ENCODE measurements at places on chromosomes 1 and 21.

DNA sequence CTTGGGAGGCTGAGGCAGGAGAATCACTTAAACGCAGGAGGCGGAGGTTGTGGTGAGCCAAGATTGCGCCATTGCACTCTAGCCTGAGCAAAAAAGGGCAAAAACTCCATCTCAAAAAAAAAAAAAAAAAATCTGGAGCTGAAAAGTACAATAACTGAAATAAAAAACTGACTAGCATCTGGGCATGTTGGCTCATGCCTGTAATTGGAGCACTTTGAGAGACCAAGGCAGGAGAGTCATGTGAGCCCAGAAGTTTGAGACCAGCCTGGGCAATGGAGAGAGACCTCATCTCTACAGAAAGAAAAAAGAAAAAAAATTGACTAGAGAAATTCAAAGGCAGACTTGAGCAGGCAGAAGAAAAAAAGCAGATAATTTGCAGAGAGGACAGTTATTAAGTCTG, 18.1 kb downstream of the CLDN19 start:
- DNase-seq: no peak

DNA sequence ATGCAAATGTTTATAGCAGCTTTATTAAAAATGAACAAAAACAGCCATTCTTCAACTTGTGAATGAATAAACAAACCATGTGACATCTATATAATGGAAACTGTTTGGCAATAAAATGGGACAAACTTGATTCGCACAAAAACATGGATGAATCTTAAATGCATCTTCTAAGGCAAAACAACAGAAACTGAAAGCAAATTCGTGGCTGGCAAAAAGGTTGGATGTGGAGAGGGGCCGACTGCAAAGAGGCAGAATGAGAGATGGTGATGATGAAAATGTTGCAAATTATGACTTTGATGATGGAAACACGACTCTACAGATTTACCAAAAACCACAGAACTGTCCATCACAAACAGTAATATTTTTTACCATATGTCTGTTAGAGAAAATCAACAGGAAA, 327.0 kb upstream of the NR5A2 start:
- DNase-seq: no peak

DNA sequence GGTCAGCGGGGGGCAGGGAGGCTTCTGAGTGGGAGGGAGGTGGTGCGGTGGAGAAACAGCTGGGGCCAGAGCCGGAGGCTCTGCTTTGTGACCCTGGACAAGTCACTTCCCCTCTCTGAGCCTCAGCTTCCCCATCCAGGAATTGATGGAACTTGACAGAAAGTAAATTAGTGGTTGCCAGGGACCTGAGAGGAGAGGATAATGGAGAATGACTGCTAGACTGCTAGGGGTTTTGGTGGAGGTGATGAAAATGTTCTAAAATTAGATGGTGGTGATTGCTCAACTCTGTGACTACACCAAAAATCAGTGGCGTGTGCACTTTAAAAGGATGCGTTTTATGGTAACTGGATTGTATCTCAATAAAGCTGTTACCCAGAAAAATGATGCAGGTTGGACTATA, 100.9 kb downstream of the ARHGEF10L start:
- DNase-seq: no peak

- DNase-seq: no peak
Observed at GRCh38 chr1:203598752-203599151, 27.9 kb upstream of the ATP2B4 start.

DNA sequence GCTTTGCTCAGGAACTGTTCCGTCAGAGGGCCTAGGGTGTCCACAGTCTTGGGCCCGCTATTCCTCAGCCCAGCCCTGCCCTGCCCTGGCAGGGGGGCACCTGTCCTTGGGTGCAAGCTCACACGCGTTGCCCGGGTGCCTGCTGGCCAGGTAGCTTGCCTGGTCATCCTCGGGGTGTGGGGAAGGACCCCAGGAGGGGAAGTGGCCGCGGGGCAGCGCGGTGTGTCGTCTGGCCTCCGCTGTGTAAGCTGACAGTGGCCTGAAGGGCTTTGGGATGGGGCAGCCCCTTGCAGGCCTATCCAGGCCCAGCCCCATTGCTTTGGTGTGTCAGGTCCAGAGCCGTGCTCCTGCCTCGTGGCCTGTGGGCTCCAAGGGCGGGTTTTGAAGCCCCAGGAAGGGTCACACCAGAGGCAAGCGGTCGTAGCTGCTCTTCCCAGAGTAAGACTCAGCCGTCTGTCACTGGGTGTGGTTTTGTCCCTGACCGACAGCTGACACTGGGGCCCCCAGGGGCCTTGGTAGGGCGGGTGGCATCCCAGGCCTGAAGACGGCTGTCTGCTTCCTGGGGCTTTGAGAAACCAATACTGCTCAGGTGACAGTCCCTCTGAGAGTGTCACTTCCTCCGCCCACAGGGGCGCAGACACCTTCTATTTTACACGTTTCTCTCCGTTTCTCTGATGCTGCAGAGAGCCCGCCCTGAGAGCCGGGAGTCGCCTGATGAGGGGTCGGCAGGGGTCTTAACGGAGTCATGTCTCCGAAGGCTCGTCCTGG, 72.1 kb downstream of the SKI start:
- no peak for DNase-seq

GRCh38 chr1:197017558-197018146, 40.3 kb downstream of the CFHR5 start:
- no peak for DNase-seq

DNA sequence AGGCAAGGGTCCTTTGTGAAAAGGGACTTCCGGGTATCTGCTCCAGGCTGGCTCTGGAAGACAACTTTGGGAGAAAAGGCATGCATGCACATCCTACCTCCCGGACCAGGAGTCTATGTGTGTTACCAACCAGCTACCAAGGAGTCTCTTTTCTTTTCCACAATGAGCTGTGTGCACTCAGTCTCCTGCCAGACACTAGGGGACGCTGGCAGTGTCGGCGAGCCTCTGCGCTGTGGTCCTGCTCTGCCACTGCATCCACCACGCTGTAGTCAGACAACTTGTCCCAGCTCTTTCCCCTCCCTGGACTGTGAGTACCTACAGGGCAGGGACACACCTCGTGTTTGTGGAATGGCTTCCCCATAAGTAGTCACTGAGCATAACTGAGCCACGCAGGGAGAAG, 5.1 kb upstream of the SSR2 start:
- DNase-seq: no peak

GRCh38 chr21:25515484-25516405, 91.5 kb downstream of the MRPL39 start:
- DNase-seq: no peak

- DNase-seq: no peak
Observed at GRCh38 chr1:33171977-33172813, 9.6 kb downstream of the TRIM62 start.

- no peak for DNase-seq
Observed at GRCh38 chr1:14849038-14849437, 250.6 kb downstream of the KAZN start.

- no peak for DNase-seq
Observed at GRCh38 chr1:95304803-95305202, 70.8 kb downstream of the RWDD3 start.

- DNase-seq: no peak
Observed at GRCh38 chr1:234607109-234608024, 2.6 kb downstream of the IRF2BP2 start.

- no peak for DNase-seq
Observed at GRCh38 chr1:35406103-35406502, 137.6 kb downstream of the ZMYM4 start.

DNA sequence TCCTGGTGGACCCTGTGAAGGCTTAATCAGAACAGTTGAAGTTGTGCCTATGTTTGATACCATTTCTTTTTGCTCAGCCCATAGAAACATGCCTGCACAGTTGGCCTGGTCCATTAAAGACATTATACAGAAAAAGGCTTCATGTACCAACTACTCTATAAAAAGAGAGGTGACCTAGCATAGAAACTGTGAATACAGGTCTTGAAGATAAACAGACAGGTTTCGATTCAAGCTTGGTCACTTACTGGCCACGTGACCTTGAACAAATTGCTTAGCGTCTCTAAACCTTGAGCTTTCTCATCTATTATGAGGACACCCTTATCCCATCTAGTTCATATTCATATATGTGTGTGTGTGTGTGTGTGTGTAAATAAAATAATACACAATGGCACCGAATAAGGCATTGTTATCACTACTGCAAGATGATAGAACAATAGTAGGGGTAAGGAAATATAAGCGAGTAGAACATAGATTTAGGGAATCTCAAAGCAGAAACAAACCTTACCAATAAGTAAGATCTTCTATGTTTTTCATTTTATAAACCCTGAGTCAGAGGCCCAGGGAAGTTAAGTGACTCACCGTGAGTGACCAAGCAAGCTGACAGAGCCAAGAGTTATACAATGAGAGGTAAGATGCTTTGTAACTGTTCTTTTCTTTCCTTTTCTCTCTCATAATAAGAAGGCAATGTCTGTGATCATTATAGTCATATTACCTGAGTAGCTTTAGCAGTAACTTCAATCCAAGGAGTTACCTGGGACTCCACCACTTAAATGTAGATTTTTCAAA, 476.8 kb upstream of the DEPDC1 start:
- DNase-seq: no peak

DNA sequence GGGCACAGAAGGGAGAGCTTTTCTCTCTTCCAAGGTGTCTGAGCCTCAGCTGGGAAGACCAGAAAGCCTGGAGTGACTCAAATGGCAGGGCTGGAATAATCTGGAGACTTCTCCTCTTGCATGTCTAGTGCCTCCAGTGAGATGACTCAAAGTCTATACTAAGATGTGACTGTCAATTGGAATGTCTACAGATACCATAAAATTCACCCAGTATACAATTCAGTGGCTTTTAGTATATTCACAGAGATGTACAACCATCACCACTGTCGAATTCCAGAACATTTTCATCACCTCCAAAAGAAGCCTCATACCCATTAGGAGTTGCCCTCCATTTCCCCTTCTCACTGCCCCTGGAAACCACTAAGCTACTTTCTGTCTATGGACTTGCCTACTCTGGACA, 47.9 kb upstream of the CNN3 start:
- DNase-seq: no peak

DNA sequence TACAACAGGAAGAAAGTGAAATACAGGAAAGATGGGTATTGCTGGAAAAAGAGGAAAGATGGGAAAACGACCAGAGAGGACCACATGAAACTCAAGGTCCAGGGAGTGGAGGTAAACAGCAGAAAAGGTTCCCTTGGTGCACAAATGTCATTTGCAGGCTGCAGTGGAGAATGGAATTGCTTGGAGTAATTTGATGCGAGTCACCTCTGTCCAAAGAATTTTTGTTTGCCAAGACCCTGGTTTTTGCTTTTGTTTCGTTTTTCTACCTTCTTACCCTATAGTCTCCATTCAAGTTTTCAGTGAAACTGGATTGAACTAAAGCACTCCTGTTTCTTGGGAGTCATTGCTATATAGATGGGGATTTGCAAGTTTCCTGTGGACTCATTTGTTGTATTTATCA, 464.3 kb downstream of the CAMTA1 start:
- DNase-seq: no peak

DNA sequence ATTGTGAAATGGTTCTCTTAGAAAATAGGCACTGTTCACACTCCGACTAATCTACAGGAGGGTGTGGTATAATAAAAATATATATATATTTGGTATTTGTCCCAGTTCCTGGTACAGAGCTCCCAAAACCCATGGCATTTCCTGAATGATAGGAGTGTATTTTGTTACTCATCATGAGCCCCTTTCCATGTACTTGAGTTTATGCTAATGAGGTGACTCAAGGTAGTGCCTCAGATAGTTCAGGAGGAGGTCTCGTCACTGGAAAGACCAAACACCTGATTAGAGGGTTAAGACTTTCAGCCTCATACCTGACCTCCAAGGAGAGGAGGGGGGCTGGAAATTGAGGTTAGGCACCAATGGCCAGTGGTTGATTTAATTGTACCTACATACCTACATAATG, 57.9 kb downstream of the TTC3 start:
- DNase-seq: no peak

GRCh38 chr21:42338729-42339715, 11.8 kb downstream of the TFF2 start:
- no peak for DNase-seq

DNA sequence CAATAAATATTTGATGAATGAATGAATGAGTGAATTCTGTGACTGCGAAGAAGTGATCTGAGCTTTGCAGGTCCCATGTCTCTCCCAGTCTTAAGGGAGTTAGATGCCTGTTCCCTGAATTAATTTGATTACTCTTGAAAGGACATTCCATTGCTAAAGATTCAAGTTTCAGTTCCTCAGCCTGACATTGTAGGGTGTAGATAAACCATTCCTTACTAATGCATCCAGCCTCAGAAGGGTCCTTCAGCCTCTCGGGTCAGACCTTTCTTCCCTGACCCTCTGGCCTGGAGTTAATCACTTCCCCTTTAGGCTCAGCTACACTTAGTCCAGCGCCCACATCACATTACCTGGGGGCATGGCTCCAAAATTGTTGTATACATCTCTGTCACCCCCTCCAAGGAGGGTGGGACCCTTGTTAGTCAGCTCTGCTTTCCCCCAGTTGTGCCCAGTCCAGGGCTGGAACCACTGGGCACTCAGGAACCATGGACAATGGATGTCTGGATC, 2.6 kb downstream of the INSRR start:
- no peak for DNase-seq

- no peak for DNase-seq
Observed at GRCh38 chr1:65317866-65318653, 8.7 kb downstream of the DNAJC6 start.

DNA sequence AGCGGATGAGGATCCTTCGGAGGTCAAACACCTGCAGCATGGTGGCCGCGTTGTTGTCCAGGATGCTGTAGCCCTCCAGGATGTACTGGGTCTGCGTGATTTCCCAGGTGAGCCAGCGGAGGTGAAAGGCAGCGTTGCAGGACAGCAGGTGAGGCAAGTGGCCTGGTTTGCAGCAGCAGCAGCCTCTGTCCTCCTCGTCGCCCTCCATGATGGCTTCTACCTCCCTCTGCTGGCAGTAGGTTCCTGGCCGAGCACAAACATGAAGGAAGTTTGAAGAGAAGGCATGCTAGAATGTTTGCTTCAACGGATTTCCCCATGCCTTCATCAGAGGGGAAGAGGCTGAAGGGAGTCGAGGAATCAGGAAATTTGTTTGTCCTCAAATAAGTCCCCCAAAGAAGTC, 74.7 kb downstream of the NTPCR start:
- no peak for DNase-seq

DNA sequence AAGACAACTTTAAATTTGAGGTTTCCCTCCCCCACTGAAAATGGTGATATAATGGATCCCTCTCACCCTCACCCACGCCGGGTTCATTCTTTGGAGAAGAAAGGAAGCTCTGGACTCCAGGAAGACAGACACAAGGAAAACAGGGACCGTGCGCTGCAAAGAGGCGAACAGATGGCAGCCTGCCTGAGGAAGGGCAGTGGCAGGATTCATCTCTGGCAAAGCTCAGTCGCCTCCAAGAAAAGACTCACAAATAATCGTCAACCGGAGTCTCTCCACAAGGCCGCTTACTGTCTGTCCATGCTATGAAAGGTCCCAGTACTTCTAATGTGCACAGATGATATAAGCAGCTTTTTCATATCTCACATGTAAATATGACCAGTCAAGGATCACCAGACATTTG, 110.3 kb downstream of the TIAM1 start:
- no peak for DNase-seq

Data from AG09309 (cell line).